ENCODE measurements at places on chromosomes 13 and 19.

DNA sequence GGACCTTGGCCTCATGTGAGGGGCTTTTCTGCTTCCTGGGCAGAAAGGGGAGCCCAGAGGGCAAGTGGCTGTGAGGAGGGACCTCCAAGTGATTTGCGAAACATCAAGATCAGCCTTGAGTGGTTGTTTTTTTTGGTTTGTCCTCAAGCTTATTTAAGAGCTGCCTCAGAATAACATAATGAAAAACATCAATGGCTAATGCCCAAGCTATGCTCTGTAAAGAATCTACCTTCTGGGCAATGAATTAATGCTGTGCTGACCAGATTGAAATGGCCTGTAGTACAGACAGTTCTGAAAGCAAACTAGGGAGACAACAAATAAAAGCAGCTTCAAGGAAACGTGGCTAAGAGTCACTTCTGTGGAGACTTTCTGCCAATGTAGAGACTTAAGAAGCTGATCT is 8.3 kb downstream of the TMEM255B start:
- no peak for DNase-seq

GRCh38 chr13:57748096-57748495 is 116.6 kb downstream of the PCDH17 start:
- DNase-seq = no peak

GRCh38 chr13:38875186-38875875 is 115.3 kb downstream of the STOML3 start:
- DNase-seq = no peak

DNA sequence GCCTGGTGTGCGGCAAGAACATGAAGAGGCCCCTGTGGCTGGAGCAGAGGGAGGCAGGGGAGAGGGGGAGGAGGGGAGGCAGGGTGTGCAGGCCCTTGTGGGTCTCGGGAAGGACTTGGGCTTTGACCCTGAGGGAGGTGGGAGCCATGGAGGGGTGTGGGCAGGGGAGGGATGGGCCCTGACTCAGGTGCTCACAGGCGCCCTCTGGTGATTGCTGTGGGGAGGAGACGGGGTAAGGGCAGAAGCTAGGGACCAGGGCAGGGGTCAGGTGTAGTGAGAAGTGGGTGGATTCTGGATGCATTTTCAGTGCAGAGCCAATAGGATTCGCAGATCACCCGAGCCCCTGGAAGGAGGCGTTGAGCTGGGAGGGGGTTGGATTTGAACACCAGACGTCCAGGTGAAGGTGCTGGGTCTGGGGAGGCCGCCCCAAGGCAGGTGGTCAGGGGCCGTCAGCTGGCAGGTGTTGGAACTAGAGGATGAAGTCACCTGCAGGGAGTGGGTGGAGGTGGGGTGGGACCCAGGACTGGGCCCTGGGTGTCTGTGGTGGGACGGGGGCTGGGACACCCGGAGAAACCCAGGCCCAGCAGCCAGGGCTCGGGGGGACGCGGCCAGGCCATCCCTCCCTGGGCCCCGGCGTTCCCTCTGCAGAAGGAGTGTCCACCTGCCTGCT is 185.4 kb downstream of the KDM4B start:
- DNase-seq = peak; percentile 8

- DNase-seq = no peak
Observed at GRCh38 chr13:48038761-48039160, 1.2 kb downstream of the NUDT15 start.
